ENCODE measurements at places on chromosomes 16 and 17.

DNA sequence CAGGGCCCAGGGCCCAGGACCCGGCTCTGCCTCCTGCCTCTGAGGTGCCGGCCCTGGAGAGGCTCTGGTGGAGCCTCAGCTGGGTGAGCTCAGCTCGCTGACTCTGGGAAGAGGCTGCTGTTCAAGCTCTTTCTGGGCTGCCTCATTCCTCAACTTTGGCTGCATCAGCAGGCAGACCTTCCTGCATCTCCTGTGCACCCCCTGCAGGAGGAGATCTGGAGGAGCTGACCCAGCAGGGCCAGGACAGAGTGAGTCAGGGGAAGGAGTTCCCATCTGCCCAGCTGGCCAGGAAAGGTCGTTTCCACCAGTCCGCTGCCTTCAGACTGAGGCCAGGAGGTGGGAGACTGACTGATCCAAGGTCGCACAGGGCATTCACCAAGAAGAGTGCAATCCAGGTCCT, 10.7 kb downstream of the CRHR1 start:
- DNase-seq = peak; percentile 91

- no peak for DNase-seq
Observed at GRCh38 chr17:70872103-70872502, 702.8 kb downstream of the KCNJ2 start.

DNA sequence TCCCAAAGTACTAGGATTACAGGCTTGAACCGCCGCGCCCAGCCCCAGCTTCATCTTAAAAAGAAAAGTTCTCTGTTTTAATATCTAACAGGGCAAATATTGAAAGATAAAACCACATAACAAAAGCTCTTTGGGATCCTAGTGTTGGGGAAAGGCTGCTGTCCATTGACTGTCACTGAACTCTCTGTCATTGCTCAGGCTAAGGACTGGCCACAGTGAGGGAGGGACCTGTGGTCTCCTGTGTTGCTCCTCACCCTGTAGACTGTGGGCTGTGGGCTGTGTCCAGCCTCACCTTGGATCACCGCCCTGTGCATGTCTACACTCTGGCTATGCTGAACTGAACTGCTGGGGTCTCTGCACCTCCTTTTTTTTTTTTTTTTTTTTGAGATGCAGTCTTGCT, 11.3 kb upstream of the PYDC1 start:
- DNase-seq = no peak

- peak; percentile 20 for DNase-seq
Observed at GRCh38 chr17:35557353-35557752, 3.3 kb downstream of the SLFN14 start.

DNA sequence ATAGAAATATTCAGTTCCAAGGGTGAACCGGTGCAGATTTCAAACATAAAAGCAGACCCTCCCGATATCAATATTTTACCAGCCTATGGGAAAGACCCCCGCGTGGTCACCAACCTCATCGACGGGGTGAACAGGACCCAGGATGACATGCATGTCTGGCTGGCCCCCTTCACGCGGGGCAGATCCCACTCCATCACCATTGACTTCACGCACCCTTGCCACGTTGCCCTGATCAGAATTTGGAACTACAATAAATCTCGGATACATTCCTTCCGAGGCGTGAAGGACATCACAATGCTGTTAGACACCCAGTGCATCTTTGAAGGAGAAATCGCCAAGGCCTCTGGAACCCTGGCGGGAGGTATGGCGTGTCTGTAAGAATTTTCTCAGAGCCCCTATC, 200.0 kb downstream of the KATNIP start:
- no peak for DNase-seq

- DNase-seq = no peak
Observed at GRCh38 chr16:29025218-29025617, 40.4 kb downstream of the LAT start.

- DNase-seq = peak; percentile 73
Observed at GRCh38 chr16:72938795-72939164, 109.1 kb downstream of the ZFHX3 start.

GRCh38 chr17:45279898-45280297, 18.0 kb upstream of the SPATA32 start:
- no peak for DNase-seq

GRCh38 chr17:54969658-54970572, 1.4 kb downstream of the STXBP4 start:
- no peak for DNase-seq

DNA sequence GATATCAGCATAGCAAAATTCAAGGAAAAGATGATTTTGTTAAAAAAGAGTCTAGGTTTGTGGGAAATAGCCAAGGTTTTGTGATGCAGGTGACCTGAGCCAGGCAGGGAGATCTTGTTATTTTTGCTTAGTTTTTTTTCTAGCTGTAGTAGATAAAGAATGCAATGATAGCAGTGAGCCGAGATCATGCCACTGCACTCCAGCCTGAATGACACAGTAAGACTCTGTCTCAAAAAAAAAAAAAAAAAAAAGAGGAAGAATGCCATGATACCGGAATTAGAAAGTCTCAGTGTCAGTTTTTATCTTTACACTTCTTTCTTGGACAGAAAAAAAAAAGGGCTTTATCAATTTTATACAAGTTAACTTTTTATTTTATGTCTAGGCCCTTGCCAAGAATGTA, 27.5 kb downstream of the TMEM238L start:
- DNase-seq = no peak

DNA sequence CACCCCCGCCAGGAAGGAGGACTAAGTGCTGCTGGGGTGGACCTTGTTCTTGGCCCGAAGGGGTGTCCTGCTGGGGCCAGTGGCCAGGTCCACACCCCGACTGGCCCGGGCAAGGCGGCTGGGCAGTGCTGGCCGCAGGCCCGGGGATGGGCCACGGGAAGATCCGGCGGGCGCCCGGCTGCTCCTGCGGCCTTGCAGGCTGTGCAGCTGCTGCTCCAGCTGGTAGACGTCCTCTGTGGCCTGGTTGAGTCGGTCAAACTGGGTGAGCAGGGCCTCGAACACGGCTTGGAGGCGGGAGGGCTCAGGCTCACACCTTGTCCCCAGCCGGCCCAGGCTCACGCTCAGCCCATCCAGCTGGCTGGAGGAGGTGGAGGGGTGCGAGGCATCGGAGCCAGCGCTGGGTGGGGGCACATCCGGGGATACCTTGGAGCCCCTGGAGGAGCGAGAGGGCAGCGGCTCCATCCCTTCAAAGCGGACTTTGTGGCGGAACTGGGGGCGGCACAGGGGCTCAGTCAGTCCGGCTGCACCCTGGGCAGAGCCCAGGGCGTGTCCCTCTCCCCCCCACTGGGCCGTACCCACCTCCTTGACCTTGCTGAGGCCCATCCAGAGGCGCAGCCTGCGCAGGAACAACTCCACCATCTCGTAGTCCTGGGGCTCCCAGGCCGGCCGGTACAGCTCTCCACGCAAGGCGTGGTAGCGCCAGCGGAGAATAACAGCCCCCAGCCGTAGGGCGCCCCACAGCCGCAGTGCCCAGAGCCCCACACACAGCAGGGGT, 42.1 kb downstream of the TSC2 start:
- DNase-seq = no peak

DNA sequence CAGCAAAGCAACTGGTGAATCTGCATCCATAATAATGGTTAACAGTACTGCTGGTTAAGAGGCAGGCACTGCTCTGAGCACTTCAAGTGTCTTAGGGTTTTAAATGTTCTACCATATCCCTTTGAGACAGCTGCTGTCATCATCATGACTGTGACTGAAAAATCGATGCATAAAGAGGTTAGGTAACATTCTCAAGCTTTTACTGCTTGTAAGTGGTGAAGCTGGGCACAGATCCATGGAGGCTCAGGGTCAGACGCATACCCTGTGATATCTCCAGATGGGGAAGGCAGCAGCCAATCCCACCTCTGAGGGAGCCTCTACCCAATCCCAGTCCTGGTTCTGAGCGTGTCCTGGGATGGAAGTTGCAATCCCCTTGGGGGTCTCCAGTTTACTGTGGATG, 57.6 kb upstream of the SOX9 start:
- DNase-seq = no peak

DNA sequence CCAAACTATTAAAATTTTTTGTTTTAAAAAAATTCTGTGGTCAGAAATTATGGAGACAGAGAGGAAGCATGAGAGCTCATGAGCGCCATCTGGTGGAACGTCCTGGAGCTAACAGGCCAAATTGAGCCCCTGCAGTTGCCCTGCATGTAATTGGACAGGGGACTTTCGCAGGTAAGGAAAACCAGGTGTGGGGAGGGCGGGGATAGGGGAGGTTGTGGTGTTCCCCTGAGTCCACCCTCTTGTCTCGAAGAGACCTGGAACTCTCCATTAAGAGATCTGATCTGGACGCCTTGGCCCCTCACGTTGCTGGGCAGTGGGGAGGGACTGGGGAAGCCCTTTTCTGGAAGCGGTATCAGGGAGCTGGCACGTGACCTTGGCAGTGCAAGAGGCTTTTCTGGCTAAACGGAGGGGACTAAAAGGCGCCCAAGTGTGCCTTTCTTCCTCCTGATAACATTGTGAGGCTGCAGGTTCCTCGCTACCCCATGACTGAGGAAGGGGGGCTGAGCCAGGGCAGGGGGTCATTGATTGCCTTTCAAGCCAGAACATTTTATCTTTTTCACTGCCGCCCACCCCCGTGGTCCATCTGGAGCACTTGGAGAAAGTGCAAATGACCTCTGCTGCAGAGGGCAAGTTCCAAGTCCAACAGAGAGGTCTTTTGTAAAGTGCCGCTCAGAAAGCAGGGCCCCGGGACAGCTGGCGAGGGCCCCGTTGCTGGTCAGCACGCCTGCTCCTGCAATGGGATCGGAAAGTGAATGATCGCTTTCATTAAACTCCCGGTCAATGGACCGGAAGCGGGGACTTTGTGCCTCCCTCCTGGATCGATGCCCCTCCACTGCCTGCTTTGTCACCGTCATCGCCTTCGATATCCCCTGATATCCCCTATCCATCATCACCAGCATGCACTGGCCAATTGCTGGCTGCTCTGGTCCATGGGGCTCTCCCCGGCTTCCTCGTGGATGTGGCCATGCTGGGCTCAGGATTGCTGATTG, 18.4 kb downstream of the PDILT start:
- peak; percentile 63 for DNase-seq

DNA sequence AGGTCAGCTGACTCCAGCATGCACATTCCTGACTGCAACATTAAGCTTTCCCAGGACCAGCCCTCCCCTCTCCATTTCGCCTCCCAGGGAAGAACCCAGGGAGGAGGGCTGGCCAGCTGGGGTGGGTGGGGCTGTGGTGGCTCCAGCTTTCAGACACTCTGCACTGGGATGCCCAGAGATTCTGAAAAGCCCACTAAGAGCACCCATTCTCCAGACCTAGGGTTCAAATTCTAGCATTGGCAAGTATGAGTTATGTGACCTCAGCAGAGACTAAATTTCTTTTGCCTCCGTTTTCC, 7.8 kb downstream of the DLX3 start:
- DNase-seq = peak; percentile 62

- DNase-seq = no peak
Observed at GRCh38 chr16:3582276-3583165, 5.3 kb upstream of the NLRC3 start.

DNA sequence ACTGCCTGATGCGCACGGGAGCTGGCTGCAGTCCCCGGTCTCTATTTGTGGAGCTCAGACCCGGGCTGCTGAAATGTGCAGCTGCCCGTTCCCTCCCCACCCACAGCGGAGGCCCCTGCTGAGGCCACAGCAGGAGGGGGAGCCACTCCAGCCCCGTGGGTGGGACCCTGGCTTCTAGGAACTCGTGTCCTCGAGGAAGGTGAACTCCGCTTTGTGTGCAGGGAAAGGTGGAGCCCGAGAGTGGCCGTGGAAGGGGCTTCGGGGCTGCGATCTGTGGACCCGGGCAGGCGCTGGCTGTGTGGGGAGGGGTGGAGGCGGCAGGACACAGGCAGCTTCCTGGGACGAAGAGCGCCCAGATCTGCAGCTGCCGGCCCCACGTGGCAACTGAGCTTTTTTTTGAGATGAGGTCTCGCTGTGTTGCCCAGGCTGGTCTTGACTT, 2.9 kb downstream of the CCDC154 start:
- DNase-seq = no peak

GRCh38 chr16:49330562-49331201, 42.9 kb upstream of the C16orf78 start:
- DNase-seq = no peak

- DNase-seq = no peak
Observed at GRCh38 chr16:14427371-14427948, 202.6 kb downstream of the PARN start.

- no peak for DNase-seq
Observed at GRCh38 chr16:46718214-46718613, 28.8 kb downstream of the ORC6 start.

DNA sequence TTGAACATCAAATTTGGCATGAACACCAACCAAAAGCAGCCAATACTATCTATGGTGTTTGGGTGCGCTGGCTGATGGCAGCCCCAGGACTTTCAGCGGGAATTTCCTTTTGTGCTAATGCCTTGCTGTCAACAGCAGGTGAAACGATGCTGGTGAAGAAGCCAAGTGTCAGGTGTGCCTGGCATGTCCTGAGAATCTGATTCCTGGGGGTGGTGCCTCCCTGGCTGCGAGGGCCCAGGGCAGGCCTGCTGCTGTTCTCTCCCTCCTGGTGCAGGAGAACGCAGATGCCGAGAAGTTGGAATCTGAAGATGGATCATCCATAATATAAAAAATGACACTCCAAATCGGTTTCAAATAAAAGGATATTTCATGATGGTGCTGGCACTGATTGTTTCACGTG, 62.0 kb upstream of the DNAJA2 start:
- DNase-seq = no peak

DNA sequence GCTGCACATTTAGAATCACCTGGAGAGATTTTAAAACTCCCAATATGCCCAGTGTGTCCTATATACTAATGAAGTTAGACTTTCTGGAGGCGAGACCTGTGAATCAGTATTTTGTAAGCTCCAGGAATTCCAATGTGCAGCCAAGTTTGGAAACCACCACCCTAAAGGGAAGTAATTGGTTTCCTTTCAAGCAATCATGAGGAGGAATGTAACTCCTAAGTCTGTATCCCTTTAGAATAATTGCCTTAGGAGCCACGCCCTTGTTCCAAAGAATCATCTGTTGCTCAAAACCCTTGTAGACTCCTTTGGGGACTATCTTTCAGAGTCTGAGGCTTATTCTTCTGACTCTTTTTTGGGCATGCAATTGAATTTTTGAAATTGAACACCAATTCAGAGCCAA, 84.4 kb downstream of the DNAH9 start:
- DNase-seq = no peak

DNA sequence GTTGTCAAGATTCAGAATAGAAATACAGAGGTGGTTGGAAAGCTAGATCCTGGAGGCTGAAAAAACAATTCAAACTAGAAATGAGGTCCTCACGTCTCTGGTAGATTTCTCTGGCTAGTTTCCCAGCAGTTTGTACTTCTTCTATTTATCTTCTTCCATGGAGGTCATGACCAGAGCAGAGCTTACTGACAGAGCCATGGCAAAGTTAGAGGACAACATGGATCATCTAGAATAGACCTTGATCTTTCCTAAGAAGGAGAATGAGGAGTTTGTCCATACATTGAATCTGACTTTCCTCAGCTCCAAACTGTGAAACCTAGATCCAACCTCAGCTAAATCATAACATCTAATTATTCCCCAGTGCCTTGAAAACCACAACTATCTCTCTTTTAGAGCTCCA, 900.8 kb upstream of the GOT2 start:
- no peak for DNase-seq

- DNase-seq = peak; percentile 64
Observed at GRCh38 chr16:25580041-25580440, 111.7 kb upstream of the HS3ST4 start.
